ENCODE measurements at places on chromosomes 5 and 9.

GRCh38 chr5:43192558-43193180, 644 bp downstream of the NIM1K start:
- DNase-seq, result peak; percentile 15

GRCh38 chr9:23361096-23361495, 464.9 kb downstream of the ELAVL2 start:
- DNase-seq, result no peak

DNA sequence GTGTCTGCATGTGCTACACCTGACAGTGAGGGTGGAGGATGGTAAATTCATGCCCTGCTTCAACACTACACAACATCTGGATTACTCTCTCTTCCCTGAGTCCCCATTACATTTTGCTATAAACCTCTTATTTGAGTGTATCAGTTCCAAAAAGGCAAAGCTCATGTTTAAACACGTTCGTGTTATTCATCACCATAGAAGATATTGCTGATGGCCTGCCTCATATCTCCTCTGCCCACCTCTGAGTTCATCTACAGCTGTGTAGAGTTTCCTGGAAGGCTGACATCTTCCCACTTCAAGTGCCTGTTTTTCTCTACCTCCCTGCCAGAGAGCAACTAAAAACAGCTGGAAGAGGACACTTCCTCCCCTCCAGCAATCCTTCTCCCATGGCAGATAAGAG, 433.2 kb downstream of the ISL1 start:
- DNase-seq, result no peak

DNA sequence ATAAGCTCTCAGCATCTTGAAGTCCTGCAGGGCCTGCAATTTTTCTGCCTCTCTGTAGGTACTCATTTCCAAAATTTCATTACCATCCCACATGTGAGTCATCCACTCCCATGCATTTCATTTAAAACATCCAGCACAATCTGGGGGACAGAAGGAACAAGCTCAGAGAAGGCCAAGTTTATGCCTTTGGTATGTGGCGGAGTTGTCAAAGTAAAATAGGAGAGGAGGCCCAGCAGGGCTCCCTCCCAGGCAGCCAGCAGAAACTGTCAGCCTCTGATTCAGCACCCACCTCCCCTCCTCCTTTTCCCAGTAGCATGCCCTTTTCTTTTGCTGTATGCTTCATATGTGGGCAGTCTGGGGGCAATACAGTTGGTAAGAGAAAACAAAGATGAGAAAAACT, 126.4 kb upstream of the ZNF366 start:
- no peak for DNase-seq

- DNase-seq, result no peak
Observed at GRCh38 chr9:7055171-7055903, 297.6 kb downstream of the KDM4C start.

GRCh38 chr5:14675865-14676300, 11.4 kb downstream of the OTULIN start:
- peak; percentile 31 for DNase-seq
